ENCODE measurements at places on chromosomes 3 and 15. TPM values are rescaled to one million over a fixed set of nuclear protein-coding genes. Genes with fewer than 3 reads are reported as not detected.

- DNase-seq: no peak
These were observed 393.8 kb downstream of the ZNF385D start for GRCh38 chr3:21357241-21357640.

DNA sequence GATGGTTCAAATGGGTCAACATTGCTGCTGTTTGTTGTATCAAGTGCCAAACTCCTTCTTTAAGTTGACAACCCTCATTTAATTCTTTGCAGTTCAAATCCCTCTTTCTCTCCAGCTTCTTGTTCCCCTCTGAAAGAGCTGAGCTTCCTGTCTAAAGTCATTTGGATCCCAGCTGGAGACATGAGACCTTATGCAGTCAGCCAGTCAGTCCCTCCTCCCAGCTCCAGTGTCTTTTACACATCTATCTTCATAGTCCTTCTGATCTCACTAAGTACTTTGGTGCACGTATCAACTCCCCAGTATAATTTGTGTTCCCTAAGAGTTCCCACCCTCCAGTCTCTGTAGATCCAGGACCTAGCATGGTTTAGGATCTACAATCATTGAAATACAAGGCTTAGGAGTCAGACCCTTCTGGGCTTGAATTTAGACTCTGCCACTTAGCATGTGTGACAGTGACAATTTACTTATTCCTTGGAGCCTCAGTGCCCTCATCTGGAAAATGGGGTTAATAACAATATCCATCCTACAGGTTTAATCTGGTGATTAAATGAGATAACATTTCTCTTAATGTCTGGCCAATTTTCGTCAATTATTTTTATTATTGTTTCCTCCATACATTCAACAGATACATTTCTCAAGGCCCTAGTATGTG, 102.8 kb upstream of the SEMA6D start:
- no peak for DNase-seq

DNA sequence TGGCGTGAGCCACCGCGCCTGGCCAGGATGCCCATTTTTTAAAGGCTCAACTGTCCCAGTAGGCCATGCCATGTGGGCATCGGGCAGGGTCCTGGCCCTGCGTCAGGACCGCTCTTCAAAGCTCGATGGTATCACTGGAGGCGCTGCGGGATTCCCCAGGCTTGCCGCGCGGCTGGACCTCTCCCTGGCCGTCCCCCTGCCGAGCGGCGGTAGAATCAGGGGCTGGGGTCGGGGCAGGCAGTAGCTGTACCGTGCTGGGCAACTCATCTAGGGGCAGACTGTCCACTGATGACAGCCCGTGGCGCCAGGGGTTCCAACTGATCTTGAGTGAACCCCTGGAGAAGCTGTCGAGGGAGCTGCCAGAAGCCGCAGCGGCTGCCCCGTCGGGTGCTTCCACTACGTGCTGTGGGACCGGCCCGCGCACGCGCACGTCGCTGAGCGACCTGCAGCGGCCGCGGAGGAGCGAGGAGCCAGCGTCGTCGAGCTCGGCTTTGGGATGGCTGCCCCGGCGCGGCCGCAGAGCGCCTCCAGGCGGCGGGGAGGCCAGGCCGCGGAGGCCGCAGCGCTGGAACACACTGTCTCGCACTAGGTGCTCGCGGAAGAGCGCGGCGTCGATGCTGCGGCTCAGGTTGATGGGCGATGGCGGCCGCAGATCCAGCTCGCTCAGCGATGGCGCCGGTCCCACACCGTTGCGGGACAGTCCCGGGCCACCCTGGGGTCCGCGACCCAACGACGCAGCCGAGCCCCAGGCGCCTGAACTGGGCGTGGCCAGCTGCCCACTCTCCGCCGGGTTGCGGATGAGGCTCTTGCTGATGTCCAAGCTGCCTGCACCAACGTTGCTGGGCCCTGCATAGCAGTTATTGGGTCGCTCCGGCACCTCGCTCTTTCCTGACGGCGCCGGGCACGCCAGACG, 5.8 kb downstream of the PRRT3 start:
- DNase-seq: peak; percentile 81

- no peak for DNase-seq
These were observed 512.9 kb downstream of the MCTP2 start for GRCh38 chr15:94744080-94744793.

- no peak for DNase-seq
These were observed 10.3 kb upstream of the KIF7 start for GRCh38 chr15:89665449-89666181.

DNA sequence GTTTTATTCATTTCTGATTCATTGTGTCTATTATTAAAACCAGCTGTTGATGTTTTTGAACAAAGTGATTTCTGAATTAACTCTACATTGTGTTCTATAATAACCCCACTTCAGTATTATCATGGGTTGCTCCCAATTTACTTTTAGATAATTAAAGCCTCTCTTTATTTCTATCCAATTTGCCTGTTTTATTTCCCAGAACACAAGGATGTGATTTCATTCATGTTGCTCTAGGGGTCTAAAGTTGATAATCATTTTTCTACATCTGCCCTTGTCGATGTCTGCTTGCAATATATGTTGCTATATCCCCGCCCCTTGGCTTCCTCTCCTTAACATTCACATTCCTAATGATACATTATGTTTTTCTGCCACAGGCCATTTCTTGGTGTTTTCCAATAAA, 747.3 kb downstream of the CADM2 start:
- DNase-seq: no peak

GRCh38 chr15:58407778-58408177, 24.0 kb upstream of the LIPC start:
- DNase-seq: peak; percentile 40

DNA sequence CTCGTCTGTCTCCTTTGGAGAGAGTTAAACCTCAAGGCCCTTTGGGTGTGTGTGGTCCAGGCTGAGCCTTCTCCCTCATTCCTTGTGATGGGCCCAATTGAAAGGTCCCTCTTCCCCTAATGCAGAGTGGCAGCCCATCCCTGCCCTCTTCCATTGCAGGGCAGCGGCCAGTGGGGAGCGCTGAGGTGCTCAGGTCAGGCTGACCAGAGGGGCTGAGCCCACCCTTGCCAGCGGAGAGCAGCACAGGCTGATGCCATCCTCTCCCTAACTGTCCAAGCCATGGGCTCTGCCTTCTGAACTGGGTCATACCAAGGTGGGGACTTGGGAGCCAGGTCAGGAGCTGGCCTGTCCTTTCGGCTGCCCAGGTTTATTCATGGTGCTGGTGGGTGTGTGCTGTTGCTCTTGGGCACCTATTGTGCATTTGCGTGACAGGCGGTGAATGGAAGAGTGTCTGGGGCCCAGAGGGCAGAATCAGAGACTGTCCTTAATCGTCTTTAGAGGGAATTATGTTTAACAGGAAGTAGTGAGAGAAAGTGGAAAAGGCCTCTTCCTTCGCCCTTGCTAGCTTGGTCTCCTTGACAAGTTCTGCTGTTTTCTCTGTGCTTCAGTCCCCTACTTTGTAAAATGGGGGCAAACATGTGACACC, 96.9 kb downstream of the VGLL4 start:
- no peak for DNase-seq

DNA sequence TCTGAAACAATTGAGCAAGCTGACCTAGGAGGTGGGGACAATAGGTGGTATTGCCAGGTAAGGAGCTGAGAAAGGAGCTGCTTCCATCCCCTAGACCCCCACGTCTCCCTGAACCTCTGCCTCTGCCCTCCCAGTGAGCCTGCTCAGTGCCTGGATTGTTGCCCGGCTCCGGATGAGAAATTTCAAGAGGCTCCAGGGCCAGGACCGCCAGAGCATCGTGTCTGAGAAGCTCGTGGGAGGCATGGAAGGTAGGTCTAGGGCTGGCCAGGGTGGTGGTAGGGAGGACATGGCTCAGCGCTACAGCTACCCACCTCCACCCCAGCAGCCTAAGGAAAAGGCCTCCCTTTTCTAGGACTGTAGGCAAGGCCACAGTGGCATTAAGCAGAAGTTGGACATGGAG, 13.3 kb downstream of the DUOX1 start:
- no peak for DNase-seq

DNA sequence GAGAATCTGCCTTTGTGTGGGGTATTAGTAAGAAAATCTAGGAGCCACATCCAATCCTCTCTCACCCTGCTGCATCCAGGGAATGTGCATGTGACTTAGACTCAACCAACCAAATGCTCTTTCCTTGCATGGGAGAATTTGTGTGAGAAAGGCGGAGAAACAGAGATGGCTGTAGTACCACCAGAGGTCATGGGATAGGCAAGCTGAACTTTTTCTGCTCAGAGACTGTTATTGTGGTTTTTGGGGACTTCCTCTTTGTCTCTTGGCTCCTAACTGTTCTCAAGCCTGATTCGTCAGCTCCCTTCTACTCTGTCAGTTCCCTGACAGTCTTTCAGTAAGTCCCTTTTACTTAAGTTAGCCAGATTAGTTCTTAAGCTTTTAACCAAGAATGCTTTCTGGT, 2.6 kb upstream of the ZSCAN2 start:
- DNase-seq: no peak

DNA sequence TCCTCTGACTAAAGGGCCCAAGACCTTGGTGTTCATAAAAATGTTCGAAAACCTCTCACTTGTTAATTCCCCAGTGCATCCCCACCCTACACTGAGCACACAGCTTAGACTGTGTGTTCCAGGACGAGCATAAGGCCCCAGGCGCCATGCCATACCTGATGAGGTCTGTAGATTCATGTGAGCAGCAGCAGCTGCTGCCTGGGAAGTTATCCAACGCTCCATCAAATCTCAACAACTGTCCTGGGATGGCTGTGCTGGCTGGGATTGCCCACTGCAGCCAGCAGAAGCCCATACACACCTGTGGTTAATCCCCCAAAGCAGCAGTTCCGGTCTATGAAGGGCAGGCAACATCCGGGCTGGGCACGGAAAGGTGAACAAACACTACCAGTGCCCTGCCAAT, 391.2 kb downstream of the IL20RB start:
- DNase-seq: no peak

GRCh38 chr3:32062950-32063582, 43.4 kb upstream of the GPD1L start:
- no peak for DNase-seq

DNA sequence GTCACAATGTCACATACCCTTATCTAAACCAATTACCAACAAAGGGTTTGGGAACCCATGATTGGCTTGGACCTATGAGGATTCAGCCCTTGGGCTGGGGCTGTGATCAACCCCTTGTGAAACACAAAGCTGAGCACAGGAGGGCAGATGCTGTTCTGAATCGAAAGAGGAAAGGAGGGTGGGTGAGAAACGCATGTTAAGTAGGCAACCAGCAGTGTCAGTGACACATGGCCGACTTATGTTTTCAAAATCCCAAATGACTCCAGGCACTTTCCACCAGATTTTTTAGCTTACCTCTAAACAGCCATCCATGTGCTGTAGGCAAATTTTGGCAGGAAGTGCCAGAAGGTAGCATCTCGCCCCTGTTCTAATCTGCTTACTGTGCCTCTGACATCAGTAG, 34.1 kb upstream of the KLHL25 start:
- DNase-seq: peak; percentile 8

Gene ALDH1L1
- 4.7 TPM for total RNA-seq

Gene CA12
- 39.9 TPM for total RNA-seq

Gene SH2D7
- total RNA-seq: not detected

Gene GOLGA6L10
- total RNA-seq: 6.4 TPM

Gene ZPLD1
- total RNA-seq: 0.54 TPM

Gene MYO9A
- 119 TPM for total RNA-seq

Gene FMN1
- 1.8 TPM for total RNA-seq

Gene MAPKAPK3
- 12.2 TPM for total RNA-seq

Gene CKMT1B
- 10.3 TPM for total RNA-seq

Gene SKOR1
- 14.9 TPM for total RNA-seq
